CD4-positive, alpha-beta T cell treated with Interleukin-15 for 1 hour (primary cell): ENCODE measurements at places on chromosomes 1 and 21.
A peak's percentile ranks its signal among the peaks of the same experiment; 100 is the strongest.

DNA sequence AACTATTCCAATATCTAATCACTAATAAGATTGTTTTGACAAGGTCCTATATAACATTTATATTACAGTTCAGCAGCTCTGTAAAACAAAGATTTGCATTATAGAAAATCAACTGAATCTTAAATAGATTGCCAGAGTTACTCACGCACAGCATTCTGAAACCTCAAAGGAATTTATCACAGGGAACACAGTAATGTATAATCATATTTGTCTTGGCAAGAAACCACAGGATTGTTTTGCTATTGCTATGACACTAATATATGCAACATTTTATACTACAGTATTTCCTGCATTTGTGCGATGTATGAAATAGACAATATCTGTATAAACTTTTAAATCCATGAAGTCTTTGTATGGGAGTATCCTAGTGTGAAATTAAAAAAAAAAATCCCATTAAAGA, 101.4 kb downstream of the PLPPR5 start:
- no peak for DNase-seq

DNA sequence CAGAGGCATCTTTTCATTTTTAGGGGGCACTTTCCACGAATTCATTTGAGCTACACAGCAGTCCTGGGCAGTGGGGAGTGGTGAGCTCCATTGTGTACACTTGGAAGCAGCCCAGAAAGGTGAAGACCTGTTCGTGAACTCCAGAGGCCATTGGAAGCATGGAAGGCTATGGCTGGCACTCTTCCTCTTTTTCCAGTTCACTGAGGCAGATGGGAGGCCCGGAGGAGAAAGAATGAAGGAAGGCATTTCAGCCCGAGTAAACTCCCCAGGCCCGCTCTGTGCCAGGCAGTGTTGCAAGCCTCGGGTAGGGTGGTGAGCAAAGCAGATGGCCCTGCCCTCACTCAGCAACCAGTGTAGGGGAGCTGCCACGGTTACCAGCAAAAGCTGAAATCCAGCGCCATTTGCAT, 673 bp upstream of the DHCR24 start:
- DNase-seq, result no peak

- DNase-seq, result no peak
Measured at GRCh38 chr21:41616031-41616591, 108.2 kb upstream of the TMPRSS2 start.

- no peak for DNase-seq
Measured at GRCh38 chr1:108072776-108073175, 107.8 kb upstream of the VAV3 start.

GRCh38 chr1:208174731-208175507, 69.3 kb downstream of the PLXNA2 start:
- DNase-seq, result no peak

DNA sequence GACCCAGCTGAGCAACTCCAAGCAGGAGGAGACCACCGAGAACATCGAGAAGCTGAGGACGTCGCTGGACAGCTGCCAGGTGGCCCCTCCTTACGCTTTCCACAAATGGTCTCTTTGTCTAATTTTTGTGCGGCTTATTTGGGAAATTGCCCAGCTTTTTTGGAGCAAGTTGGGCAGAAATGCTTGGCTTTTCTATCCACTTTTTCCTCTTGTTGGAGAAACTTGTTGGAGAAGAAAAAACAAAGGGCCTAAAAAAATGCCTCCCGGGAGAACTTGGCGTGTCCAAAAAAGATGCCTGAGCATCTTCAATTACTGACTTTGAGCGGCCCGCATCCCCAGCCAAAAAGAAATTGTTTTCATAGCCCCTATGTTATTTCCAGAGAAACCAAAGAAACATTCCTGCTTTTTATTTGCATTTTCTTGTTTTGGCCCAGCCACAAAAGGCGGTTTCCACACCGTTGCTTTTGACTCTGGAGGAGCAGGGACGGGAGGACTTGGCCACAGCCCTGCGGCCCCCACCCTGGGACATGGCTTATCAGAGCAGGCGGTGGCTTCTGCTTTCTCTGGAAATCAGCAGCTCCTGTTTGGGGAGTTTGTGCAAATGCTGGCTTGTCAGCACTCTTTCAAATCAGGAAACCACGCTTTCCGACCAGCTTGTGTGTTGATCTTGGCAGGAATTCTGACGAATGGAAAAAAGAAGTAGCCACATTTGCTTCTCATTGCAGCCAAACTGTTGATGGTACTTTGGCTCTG, 81.2 kb upstream of the EFHD2 start:
- DNase-seq, result no peak

- no peak for DNase-seq
Measured at GRCh38 chr1:24393892-24394291, 19.7 kb downstream of the STPG1 start.

DNA sequence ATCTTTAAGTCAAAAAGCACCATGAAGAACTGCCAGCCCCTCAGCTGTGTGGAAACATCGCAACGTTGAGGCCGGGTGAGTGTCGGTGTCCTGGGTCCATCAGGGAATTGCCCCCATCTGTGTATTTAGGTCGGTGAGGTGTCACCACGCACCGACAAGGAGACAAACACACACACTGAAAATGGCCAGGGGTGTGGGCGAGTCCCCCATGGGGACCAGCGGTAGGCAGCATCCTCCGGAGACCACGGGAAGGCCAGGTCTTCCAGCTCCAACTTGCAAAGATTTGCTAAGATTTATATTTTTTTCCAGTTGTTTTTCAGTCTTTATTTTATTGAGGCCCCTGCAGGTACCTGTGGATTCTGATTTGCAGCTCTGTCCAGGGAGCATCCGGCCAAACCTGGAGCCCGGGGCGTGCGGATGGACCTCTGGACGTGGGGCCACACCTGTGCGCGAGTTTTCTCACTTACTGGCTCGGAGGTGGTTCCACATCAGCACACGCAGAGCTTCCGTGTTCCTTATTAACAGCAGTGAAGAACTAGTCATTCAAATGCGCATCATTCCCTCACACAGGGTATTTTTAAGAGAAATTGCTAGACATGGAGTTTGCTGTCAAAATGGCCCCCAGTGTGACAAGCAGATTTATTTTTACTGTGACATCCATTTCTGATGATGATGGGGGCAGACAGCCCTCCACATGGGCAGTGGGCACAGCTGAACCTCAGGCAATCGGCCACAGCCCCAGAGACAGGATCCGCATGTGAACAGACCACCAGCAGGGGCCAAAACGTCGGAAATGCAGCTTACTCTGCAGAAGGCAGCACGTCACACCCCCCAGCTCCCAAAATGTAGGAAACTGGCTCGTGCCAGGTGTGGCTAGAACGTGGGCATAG, 17.2 kb upstream of the SLC19A1 start:
- no peak for DNase-seq

- no peak for DNase-seq
Measured at GRCh38 chr1:77671836-77672235, 10.6 kb downstream of the ZZZ3 start.

DNA sequence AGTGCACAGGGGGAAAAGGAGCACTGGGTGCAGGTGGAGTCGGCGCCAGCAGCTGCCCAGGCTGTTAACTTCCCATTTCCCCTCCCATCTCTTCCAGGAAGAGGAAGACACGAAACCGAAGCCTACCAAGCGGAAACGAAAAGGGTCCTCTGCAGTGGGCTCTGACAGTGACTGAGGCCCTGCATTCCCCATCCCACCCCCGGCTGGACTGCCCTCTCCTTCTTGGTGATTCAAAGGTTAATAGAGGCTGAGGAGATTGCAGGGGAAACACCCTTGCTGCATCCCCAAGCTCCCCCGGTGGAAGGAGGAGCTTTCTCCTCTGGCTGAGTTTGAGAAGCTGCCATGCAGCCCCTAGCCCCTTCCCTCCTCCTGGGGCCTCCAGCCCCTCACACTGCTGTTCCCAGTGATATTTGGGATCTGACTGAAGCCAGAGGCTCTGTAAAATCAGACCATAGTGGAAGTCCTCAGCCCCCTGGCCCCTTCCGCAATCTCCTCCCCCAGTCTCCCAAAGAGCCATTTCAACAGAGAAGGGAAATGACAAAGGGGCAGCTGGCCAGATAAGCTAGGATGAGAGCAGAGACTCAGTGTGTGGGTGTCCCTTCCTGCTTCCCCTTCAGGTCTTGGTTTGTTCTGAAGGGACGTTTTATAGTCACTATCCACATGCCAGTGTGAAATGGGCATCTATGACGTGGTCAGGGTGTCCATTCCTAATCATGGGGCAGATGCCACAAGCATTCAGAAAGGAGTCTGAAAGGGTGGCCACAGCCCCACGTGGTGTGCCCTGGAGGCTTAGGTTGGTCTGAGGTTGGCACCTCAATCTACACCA, 1.9 kb upstream of the SLC27A3 start:
- peak; percentile 36 for DNase-seq

GRCh38 chr1:160018900-160019299, 12.9 kb downstream of the PIGM start:
- no peak for DNase-seq

DNA sequence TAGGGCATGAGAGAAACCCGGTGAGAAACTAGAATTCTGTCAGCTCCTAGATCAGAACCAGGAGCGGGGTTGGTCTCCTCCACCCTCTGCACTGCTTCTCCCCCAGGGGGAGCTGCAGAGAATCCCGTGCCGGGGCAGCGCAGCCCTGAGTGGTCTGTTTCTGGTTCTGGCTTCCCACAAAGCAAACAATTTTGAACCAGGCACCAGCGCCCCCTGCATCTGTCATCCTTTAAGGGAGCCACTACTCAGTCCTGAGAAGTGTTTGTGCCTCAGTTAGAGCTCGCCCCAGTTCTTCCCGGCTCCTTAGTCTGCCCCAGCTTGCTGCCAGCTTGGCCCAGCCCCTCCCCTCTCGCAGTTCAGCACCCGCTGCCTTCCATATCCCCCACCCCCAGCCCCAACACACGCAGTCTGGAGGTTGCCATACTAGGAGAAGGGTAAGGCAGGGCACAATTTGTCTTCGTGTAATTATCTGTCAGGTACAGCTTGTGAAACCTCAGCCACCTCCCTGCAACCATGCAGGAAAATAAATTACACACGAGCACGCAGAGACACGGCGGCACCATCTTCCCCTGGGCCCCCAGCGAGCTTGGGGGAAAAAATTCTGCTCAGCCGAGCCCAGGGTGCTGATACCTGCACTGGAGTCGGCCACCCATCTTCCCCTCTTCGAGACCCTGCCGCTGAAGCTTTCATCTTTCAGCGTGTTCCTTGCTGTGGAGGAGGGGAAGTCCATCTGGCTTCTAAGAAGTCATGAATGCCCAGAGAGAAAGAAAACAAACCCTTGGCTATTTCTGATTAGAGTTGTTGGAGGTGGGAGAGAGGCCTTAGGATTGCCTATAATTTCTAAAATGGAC, 62.6 kb upstream of the CD1D start:
- peak; percentile 51 for DNase-seq

DNA sequence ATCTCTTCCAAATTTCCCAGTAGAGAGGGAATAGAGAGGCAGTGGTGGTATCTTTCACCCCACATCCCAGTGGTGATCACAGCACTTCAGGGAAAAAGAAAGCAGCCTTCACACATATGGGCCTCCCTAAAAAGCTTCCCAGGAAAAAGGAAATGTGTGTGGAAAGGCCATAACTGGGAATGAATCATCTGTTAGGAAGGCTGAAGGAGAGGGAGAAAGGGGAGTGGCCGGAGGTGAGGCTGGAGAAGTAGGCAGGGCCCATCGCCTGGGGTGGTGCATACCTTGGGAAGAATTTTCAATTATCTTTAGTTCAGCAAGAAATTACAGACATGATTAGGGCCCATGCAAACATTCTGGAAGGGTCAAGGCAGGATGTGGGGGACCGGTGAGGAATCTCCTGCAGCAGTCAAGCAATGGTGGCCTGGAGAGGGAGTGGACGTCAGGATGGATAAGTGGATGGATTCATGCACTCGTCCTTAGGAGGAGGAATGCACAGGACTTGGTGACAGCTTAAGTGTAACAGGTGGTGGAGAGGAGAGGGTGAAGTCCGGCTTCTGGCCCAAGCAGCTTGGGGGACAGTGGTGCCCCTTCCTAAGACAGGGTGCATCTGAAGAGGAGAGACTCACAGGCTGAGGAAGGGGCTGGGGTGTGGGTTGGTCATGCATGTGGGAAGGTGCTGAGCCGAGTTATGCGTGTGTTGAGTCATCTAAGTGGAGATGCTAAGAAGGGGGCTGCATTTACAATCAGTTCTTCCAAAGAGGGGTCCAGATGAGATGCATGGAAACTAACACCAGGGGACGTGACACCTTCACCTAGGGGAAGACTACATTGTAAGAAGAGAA, 17.9 kb downstream of the HIVEP3 start:
- DNase-seq, result no peak

- DNase-seq, result no peak
Measured at GRCh38 chr1:245418077-245418476, 263.3 kb downstream of the KIF26B start.

- DNase-seq, result no peak
Measured at GRCh38 chr1:6996371-6996770, 211.1 kb downstream of the CAMTA1 start.

DNA sequence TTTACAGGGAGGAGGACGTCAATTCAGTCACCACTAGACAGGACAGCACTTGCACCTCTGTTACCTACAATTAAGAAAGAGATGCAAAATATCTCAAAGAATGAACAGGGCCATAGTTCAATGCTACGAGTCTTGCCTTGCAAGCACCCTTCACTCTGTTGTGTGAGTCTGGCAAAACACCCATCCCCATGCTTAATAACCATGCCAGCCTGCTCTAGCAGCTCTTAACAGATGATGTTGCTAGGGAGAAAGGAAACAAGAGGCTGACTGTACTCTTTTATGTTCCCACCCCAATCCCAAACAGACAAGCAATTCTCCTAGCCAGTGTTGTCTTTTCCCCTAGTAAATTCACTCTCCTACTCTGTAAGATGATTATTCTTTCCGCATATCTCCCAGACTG, 5.3 kb downstream of the CBR1 start:
- DNase-seq, result no peak

DNA sequence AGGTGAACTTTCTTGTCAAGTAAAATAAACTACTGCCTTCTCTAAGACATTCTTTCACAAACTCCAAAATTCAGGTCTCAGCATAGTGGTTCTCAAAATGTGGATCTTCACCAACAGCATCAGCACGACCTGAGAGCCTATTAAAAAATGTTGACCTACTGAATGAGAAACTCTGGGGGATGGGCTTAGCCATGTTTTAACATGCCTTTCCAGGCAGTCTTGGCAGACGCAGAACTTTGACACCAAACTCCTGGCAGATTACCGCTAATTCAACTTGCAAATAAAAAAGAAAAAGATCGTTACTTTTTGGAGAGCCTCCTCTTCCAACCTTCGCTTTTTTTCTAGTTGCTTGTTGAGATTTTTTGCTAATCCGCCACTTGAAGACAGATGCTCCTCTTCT, 35.1 kb downstream of the ARHGAP29 start:
- DNase-seq, result no peak

DNA sequence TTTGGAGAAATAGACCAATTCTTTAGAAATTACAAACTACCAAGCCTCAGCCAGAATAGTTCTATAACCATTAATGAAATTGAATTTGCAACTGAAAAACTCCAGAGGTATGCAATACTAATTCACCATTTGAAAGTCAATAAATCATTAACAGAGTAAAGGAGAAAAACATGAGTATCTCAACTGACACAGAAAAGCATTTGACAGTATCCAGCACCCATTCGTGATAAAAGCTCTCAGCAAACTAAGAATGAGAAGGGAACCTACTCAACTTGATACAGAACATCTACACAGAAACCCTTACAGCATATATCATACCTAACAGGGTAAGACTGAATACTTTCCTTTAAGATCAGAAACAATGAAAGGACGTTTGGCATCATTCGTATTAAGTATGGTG, 54.3 kb downstream of the ST6GALNAC5 start:
- DNase-seq, result no peak
